ENCODE measurements at places on chromosomes 1 and 21. TPM values are rescaled to one million over a fixed set of nuclear protein-coding genes. Genes with fewer than 3 reads are reported as not detected.

GRCh38 chr1:227887697-227888403 is 59.9 kb downstream of the WNT9A start:
- peaks cover 17% of the 10 kb centered on the region for H3K4me1 ChIP-seq
- H3K36me3 ChIP-seq: no peaks in the 10 kb centered on the region
- DNase-seq: peak; percentile 37
- peak overlapping the region; percentile 47 for H3K4me3 ChIP-seq
- H3K27me3 ChIP-seq: no peaks in the 10 kb centered on the region

DNA sequence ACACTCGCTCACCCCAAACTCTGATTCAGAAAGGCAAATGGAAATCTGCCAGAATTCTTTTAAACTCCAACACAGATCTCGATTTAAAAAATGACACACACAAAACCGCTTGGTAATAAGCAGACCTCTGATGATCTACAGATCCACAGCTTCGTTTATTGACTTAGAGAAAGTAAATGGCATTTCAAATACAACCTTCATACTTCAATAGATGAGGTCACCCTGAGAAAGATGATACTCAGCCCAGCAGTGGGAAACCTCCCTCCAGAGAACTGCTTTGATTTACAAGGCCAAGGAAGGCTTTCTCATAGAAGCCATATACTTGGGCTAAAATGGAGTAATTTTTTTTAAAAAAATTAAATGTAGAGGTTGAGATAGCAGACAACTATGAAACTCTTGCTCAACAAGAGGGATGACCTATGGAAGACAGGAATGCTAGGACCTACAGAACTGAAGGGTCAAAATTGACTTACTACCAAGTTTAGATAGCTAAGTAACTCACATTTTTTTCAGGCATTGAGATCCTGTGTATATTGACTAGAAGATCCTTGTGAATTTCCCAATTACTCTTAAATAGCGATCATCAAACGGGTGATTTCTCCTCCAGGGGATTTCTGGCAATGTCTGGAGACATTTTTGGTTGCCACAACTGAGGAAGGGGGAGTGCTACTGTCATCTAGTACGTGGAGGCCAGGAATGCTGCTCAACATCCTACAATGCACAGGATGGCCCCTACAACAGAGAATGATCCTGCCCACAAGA is 143.9 kb downstream of the CLIC6 start:
- H3K36me3 ChIP-seq: peaks cover 78% of the 10 kb centered on the region
- H3K27ac ChIP-seq: no peak overlapping the region
- no peak overlapping the region for H3K4me3 ChIP-seq
- H3K4me1 ChIP-seq: peaks cover 85% of the 10 kb centered on the region
- DNase-seq: no peak
- H3K27me3 ChIP-seq: no peaks in the 10 kb centered on the region

- H3K36me3 ChIP-seq: no peaks in the 10 kb centered on the region
- H3K27me3 ChIP-seq: no peaks in the 10 kb centered on the region
- H3K4me1 ChIP-seq: no peaks in the 10 kb centered on the region
- no peak overlapping the region for H3K27ac ChIP-seq
- no peak for DNase-seq
Measured at GRCh38 chr1:115630342-115630741, 11.4 kb upstream of the VANGL1 start.

DNA sequence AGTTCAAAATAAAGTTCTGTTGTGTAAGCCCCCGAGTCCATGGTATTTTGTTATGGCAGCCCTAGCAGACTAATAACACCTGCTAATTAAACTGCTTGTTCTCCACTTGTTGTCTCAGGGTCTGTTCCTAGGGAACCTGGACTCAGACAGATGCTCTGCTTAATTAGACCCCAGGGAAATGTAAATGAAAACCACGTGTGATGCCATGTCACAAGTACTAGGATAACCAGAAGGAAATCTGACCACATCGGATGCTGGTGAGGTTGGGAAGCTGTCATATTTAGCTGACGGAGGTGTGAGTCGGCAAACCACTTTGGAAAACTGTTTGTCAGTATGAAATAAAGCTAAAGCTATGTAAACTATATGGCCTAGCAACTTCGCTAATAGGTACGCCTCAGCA is 19.6 kb downstream of the EDN2 start:
- no peaks in the 10 kb centered on the region for H3K36me3 ChIP-seq
- H3K4me1 ChIP-seq: no peaks in the 10 kb centered on the region
- DNase-seq: no peak
- H3K27ac ChIP-seq: no peak overlapping the region
- H3K4me3 ChIP-seq: no peak overlapping the region
- H3K27me3 ChIP-seq: no peaks in the 10 kb centered on the region

- no peak overlapping the region for H3K27ac ChIP-seq
- DNase-seq: no peak
- H3K36me3 ChIP-seq: no peaks in the 10 kb centered on the region
- no peak overlapping the region for H3K4me3 ChIP-seq
- peaks cover 4% of the 10 kb centered on the region for H3K4me1 ChIP-seq
- H3K27me3 ChIP-seq: no peaks in the 10 kb centered on the region
Measured at GRCh38 chr1:42417166-42417565, 36.6 kb downstream of the RIMKLA start.

- H3K27me3 ChIP-seq: no peaks in the 10 kb centered on the region
- no peak overlapping the region for H3K27ac ChIP-seq
- no peak for DNase-seq
- no peaks in the 10 kb centered on the region for H3K36me3 ChIP-seq
- no peak overlapping the region for H3K4me3 ChIP-seq
- H3K4me1 ChIP-seq: peaks cover 3% of the 10 kb centered on the region
Measured at GRCh38 chr1:41490911-41491310, 6.4 kb upstream of the EDN2 start.

DNA sequence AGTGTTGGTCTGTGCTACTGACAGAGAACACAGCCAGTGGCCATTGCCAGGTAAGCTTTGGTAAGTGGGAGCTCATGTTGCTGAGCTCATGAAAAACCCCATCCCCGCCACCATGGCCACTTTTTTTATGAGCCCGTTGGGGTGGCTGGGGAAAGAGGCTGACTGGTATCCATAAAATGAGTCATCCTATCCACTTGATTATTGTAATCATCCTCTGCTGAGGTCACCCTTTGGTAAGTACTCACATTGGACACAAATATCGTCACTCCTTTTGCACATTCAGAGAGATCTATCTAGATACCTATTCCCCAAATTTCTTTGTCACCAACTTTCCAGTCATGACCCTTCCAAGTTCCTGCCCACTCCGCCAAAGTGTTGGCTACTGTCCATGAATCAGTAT is 22.0 kb downstream of the SLAMF7 start:
- H3K4me3 ChIP-seq: no peak overlapping the region
- no peaks in the 10 kb centered on the region for H3K36me3 ChIP-seq
- H3K27me3 ChIP-seq: no peaks in the 10 kb centered on the region
- no peak for DNase-seq
- H3K27ac ChIP-seq: no peak overlapping the region
- H3K4me1 ChIP-seq: no peaks in the 10 kb centered on the region

- H3K27ac ChIP-seq: no peak overlapping the region
- no peaks in the 10 kb centered on the region for H3K27me3 ChIP-seq
- DNase-seq: no peak
- no peaks in the 10 kb centered on the region for H3K36me3 ChIP-seq
- H3K4me1 ChIP-seq: no peaks in the 10 kb centered on the region
- no peak overlapping the region for H3K4me3 ChIP-seq
Measured at GRCh38 chr1:68907491-68907890, 410.6 kb upstream of the DEPDC1 start.

GRCh38 chr1:145730900-145731299 is 11.6 kb downstream of the CD160 start:
- no peaks in the 10 kb centered on the region for H3K4me1 ChIP-seq
- no peak overlapping the region for H3K27ac ChIP-seq
- DNase-seq: no peak
- H3K27me3 ChIP-seq: no peaks in the 10 kb centered on the region
- H3K36me3 ChIP-seq: no peaks in the 10 kb centered on the region

DNA sequence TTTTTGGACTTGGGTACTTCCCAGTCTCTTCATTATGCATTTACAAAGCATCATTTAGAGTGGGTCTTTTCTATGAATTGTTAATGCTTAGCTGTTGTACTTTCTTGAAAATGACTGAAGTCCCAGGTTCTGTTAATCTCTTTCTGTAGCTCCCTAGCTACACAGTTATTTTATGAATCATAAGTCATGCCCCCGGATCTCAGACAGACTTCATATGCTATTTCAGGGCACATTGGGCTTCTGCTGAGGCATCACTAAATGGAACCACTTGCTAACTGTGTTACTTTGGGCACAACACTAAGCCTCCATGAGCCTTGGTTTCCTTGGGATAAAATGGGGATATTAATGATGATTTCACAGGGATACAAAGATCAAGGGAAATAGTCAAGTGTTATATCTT is 55.5 kb upstream of the RBM15 start:
- H3K27ac ChIP-seq: no peak overlapping the region
- no peak for DNase-seq
- H3K4me3 ChIP-seq: no peak overlapping the region
- H3K4me1 ChIP-seq: no peaks in the 10 kb centered on the region

- DNase-seq: no peak
- H3K27ac ChIP-seq: peak overlapping the region; percentile 73
- no peaks in the 10 kb centered on the region for H3K27me3 ChIP-seq
- peak overlapping the region; percentile 91 for H3K4me3 ChIP-seq
- H3K4me1 ChIP-seq: peaks cover 35% of the 10 kb centered on the region
Measured at GRCh38 chr1:227734546-227734855, 601 bp downstream of the JMJD4 start.

- H3K27ac ChIP-seq: no peak overlapping the region
- no peaks in the 10 kb centered on the region for H3K36me3 ChIP-seq
- DNase-seq: no peak
- H3K4me3 ChIP-seq: no peak overlapping the region
- no peaks in the 10 kb centered on the region for H3K27me3 ChIP-seq
Measured at GRCh38 chr1:189847613-189848012, 630.1 kb downstream of the BRINP3 start.

GRCh38 chr1:52102336-52103013 is 39.4 kb upstream of the ZFYVE9 start:
- H3K27ac ChIP-seq: no peak overlapping the region
- no peaks in the 10 kb centered on the region for H3K36me3 ChIP-seq
- H3K4me1 ChIP-seq: no peaks in the 10 kb centered on the region
- no peaks in the 10 kb centered on the region for H3K27me3 ChIP-seq
- H3K4me3 ChIP-seq: no peak overlapping the region

CD53 gene
- total RNA-seq: 261 TPM

IGSF5 gene
- not detected for total RNA-seq

AIM2 gene
- total RNA-seq: 3.6 TPM

PLCH2 gene
- 1.3 TPM for total RNA-seq

ANKRD35 gene
- 1.4 TPM for total RNA-seq
